ENCODE measurements at places on chromosomes 1 and 21.

- no peak for DNase-seq
Measured at GRCh38 chr1:5886140-5886483, 106.1 kb downstream of the NPHP4 start.

DNA sequence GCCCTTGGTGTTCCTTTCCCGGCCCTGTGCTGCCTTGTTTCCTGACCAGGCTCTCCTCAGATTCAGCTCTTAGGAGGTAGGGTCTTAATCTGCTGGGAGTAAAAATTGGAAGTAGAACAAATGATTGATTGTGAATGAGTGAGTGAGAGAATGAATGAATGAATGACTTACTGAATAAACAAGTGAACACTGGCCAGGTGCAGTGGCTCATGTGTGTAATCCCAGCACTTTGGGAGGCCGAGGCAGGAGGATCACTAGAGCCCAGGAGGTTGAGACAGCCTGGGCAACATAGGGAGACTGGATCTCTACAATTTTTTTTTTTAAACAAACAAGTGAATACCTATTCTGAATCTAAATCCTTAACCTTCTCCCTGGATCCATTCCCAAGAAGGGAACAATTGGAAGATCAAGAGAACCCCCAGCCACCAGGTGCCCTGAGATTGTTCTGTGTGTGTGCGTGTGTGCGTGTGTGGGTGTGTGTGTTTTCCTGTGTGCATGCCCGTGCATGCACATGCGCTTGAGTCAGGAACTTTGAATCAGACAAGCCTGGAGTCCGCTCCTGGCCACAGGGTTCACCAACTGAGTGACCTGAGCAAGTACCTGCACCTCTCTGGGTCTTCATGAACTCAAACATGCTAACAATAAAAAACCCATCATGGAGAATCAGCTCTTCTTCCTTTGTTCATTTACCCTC lies 24.3 kb upstream of the CITED4 start:
- no peak for DNase-seq

DNA sequence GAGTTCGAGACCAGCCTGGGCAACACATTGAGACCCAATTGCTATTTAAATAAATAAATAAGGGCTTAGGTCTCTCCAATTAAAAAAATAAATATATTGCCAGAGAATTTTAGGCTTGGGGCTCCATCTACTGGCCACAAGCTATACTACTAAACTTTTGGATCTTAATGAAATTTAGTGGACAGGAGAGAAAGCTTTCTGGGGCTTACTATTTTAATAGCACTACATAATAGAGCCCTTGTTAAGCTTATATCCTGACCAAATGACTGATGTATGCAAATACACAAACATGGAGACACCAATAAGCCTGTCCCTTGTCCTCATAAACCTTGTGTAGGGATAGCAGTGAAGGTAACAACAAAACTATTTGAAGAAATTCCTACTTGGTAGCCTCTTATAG lies 18.4 kb downstream of the CCT3 start:
- DNase-seq, result peak; percentile 38

DNA sequence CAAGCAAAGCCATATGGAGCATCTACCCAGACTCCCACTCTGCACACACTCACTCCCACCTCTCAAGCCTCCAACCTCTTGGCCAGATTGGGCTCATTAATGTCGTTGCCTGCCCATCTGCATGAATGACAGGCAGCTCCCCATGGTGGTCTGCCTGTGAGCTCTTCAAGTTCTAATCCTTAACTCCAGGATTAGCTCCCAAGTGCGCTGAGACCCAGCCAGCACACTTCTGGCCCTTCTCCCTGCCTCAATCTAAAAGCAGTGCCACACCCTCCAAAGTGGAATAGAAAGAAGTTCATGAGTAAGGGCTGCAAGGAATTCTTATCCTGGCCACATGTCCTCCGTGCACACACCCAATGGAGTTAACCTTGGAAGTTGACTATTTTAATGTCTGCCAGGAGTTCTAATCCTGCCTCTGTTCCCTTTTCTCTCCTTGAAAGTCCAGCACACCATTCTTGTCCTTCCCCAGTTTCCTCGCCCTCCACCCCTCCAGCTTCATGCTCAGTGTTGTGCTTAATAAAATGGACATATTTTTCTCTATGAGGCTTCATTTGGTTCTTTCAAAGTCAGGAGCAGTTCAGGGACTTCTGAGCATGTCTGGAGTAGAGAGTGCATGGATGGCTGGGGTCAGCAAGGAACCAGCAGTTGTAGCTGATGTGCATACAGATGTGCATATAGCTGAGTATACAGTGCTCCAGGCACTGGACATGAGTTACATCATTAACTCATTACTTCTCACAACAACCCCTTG lies 30.1 kb downstream of the CAMK1G start:
- no peak for DNase-seq

DNA sequence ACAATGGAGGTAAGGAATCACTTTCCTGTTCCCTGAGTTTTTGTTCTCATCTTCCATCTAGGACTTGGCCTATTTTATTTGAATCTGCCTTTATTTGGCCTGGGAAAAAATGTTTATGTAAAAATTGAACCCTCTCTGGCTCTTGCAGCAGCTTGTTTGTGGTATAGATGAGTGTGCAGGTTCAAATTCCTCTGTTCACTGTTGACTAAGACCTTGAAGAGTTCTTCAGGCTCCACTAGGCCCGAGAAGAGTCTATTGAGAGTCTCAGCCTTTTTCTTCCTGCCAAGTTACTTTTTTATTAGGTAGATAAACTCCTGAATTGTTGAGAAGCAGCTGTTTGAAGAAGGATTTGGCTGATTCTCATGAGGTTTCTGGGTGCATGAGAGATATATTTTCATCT lies 248.8 kb upstream of the ADGRL2 start:
- no peak for DNase-seq

DNA sequence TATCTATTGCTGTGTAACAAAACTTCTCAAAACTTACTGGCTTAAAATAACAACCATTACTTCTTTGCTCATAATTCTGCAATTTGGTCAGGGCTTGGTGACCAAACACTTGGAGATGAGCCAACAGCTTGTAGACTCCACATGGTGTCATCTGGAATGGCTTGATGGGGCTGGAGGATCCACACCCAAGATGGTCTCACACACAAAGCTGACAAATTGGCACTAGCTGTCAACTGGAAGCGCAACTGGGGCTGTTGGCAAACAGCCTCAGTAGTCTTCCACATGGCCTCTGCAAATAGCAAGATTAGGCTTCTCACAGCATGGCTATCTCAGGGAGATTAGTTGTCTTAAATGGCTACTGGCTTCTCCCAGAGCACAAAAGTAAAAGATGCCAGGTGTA lies 27.1 kb upstream of the MTF2 start:
- DNase-seq, result no peak

DNA sequence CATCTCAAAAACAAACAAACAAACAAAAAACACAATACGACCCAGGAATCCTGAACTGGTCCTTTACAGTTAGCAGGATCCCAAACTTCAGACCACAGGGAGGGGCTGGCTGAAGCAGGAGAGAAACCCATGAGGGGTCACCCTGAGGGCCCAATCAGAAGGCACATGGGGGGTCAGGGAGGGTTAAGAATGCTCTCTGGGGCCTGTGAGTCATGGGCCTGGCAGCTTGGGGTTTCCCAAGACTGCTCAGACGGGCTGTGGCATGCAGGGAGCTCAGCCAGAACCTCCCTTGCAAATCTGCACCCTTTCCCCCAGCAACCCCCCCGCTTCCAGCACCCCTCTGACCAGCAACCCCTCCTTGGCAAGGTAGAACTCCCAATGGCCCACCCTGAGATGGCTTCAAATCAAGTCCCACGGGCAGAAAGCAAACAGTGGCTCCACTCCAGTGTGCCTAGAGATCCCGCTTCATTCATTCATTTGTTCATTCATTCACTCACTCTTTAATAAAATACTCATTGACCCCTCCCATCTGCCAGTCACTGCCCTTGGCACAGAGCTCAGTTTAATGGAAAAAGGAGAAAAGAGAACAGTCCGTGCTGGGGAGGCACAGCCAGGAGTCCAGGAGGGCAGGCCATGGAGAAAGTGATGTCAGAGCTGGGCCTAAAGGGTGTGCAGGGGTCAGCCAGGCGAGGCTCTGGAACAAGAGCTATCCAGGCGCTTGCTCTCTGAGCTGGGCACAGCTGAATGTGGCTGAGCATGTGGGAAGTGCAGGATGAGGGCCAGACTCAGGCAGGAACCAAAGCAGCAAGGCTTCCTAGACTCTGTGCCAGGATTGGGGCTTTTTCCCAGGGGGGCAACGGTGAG lies 8.2 kb downstream of the UQCRHL start:
- peak; percentile 76 for DNase-seq
